Smooth muscle cell of the brain vasculature (primary cell): ENCODE measurements at places on chromosomes 6 and 20.

- DNase-seq = peak; percentile 49
These were observed 319.7 kb upstream of the TCF21 start for GRCh38 chr6:133568970-133569889.

- no peak for DNase-seq
These were observed 94.3 kb downstream of the THBS2 start for GRCh38 chr6:169159331-169159730.

DNA sequence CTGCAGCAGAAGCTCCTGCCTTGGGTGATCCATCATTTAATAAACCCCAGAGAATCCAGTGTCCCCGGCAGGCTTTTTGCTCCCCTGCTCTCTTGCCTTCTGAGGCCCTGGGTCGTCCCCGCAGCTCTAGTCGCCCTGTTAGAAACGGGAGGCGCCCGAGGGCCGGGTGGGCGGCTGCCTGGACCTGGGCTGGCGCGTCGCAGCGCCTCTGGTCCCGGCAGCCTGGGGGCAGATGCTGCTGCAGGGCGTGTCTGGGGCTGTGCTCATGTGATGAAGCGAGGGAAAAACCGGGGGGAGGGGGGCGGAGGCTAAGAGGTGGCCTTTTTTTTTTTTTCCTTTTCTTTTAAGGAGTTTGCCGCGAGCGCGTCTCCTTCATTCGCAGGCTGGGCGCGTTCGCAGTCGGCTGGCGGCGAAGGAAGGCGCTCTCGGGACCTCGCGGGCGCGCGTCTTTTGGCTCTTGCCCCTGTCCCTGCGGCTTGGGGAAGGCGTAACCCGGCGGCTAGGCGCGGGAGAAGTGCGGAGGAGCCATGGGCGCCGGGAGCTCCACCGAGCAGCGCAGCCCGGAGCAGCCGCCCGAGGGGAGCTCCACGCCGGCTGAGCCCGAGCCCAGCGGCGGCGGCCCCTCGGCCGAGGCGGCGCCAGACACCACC lies 394 bp downstream of the AKAP12 start:
- DNase-seq = peak; percentile 51

DNA sequence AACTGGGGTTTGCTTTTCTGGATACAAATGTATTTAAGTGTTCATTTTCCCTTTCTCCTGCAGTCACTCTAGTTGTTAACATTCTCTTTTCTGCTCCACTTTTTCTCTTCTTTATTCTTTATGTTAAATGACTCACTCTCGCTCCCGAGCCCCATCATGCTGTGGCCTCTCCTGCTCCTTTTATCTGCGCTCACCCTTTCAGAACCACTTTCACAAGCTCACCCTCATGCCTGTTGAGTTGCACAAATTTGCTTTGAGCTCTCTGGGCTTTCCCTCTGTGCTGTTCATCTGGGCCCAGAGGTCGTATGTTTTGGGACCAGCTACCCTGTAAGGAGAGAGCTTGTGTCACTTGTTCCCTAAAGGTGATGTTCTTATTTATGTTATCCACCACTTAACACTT lies 98.1 kb upstream of the ASCC3 start:
- no peak for DNase-seq

DNA sequence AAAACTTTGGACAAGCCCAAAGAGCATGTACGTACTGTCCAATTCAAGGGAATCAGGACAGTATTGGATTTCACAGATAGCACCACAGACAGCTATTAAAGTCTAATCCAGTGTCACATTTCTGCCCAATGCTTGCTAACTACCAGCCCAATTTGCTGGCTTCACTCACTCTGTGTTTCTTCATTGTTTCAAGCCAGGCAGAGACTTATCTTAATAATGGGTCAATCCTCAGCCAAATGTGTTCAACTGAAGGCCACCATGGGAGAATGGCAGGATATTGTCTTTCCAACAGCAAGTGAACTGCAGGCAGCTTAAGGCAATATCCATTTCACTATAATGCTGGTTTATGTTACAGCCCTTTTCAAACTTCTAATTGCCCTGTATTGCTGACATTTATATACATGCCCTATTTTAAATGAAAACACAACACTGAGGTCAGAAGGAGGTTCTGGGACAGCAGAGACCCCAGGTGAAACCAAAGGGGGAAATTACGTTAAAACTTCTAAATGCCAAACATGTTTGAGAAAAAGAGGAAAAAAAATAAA lies 142.1 kb upstream of the RSPO3 start:
- DNase-seq = no peak

DNA sequence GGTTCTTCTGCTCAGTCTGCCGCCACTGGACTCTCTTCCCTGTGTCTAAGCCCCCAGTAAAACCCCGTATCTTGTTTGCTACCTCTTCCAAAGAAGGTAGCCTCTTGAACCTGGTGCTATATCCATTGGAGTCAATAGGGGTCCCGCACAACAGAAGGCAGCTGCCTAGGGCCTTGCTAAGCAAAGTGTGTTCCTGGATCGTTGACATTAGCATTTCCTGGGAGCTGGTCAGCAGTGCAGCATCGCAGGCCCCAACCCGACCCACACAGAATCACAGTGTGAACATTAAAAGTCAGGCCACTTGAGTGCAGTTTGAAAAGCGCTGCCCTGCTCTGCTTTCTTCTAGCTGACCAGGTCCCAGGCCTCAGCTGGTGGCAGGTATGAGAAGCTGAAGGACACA lies 2.9 kb downstream of the ADA start:
- DNase-seq = no peak

DNA sequence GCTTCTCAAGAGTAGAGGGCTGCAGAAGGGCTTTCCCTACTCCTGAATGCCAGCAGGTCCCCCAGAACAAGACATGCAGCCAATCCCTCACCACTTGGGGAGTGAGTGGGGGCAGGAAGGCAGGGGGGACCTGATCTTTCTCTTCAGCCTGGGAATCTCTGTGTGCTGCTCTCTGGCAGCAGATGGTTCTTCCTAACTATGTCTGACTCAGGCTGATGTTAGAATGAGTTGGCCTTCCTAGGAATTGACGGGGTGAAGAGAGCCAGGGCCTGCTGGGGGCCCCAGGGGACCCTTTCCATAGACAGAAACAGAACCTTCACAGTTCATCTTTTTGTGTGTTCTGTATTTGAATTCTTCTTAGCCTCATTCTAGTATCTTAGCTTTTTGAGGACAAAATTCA lies 29.0 kb upstream of the TCP11 start:
- no peak for DNase-seq

- no peak for DNase-seq
These were observed 17.8 kb upstream of the RSPO3 start for GRCh38 chr6:127100510-127101140.

DNA sequence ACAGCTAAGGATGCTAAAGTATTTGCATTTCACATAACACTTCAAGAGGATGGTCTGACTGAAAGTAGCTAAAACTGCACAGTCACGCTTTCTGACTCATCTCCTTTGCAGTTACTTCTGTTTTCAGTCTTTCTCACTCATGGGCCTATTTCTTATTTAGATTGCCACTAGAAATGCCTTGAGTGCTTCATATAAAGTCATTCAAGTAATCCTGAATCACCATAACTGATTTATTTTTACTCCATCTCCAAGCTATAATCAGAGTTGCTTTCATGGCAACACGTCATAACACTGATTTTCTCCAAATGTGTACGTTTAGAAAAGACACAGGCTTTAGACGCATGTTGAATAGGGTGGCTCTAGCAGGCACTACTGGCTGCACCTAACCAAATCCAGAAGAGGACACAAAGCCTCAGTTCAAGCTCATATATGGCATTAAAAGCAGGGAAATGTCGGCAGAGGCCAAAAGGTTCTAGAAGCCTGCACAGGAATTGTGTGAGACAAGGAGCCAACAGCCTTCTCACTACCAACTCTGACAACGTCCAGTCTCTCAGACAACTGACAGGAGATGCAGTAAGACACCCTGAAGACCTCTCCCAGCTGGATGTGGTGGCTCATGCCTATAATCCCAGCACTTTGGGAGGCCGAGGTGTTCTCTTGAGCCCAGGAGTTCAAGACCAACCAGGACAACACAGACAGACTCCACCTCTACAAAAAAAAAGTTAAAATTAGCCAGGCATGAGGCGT lies 64.1 kb upstream of the BEND6 start:
- DNase-seq = no peak

DNA sequence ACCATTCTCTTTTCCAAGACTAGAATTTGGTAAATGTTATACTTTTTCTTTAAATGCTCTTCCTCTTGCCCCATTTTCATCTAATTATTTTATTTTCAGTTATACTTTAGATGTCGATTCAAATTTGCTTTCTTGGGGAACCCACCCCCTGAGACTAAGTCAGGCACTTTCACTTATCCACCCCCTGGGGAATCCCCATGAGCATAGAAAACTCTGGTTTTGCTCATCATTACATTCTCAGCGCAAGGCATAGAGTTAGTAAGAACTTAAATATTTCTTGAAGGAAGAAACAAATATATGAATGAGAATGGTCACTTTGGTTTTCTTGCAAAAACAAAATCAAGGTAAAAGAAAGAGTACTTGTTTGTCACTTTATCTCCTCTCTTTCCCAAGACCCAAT lies 25.1 kb upstream of the HSF2 start:
- no peak for DNase-seq
